Temporal lobe (tissue), 4 donors: ENCODE measurements at places on chromosomes 7 and 10. TPM values are rescaled to one million over a fixed set of nuclear protein-coding genes. Genes with fewer than 3 reads are reported as not detected.

The PTCD1 gene
- 5.2 TPM for total RNA-seq

The XRCC2 gene
- 2.2 TPM for total RNA-seq

The MICALL2 gene
- 4.7 TPM for total RNA-seq

The GLI3 gene
- 12.3 TPM for total RNA-seq

The EIF5AL1 gene
- under 0.01 TPM for total RNA-seq

The TMEM229A gene
- total RNA-seq: 0.74 TPM

The TFEC gene
- 0.49 TPM for total RNA-seq

The PTPRZ1 gene
- 359 TPM for total RNA-seq

The MYL10 gene
- total RNA-seq: not detected

The GARIN1A gene
- 0.74 TPM for total RNA-seq

The NME8 gene
- not detected for total RNA-seq

The ACTR3C gene
- 4.2 TPM for total RNA-seq

The CREB5 gene
- total RNA-seq: 6.1 TPM

The OR6B1 gene
- total RNA-seq: not detected

The GPR15LG gene
- total RNA-seq: not detected

The HOXA3 gene
- total RNA-seq: not detected

The PAPOLB gene
- total RNA-seq: 0.74 TPM

The HOXA5 gene
- not detected for total RNA-seq

The PAX4 gene
- total RNA-seq: not detected

The VGF gene
- total RNA-seq: 10.1 TPM
